DMS79 treated with DMSO at 0.1 percent for 48 hours (cell line): ENCODE measurements at places on chromosomes 5 and 9.

GRCh38 chr5:154044581-154044980, 5.8 kb downstream of the MFAP3 start:
- DNase-seq: no peak

DNA sequence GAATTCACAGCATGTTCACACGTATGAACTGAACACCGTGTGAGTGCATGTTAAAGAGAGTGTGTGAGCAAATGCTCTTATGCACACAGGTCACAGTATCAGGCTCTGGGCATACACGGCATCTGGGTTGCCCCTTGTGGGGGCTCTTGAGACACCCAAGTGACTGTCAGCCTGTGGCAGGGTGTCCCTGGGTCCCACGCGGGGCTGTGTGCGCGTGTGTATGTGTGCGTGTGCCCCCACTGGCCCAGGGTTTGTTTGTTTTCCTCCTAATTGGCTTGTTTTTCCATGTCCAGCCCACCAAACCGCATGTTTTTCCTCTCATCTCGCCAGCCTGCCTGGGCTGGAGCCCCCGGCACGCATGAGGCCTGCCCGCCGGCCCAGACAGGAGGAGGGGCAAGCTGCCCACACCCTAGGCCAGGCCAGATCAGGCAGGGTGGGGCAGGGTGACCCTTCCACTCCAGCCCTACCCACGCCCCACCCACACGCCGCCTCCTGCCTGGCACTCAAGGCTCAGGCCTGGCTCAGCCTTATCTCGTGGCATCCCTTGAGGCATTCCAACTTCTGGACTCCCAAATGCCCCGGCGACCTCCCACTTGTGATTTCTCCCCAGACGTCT, 28.8 kb downstream of the CNTFR start:
- no peak for DNase-seq

GRCh38 chr5:160260881-160261815, 31.8 kb downstream of the FABP6 start:
- no peak for DNase-seq

DNA sequence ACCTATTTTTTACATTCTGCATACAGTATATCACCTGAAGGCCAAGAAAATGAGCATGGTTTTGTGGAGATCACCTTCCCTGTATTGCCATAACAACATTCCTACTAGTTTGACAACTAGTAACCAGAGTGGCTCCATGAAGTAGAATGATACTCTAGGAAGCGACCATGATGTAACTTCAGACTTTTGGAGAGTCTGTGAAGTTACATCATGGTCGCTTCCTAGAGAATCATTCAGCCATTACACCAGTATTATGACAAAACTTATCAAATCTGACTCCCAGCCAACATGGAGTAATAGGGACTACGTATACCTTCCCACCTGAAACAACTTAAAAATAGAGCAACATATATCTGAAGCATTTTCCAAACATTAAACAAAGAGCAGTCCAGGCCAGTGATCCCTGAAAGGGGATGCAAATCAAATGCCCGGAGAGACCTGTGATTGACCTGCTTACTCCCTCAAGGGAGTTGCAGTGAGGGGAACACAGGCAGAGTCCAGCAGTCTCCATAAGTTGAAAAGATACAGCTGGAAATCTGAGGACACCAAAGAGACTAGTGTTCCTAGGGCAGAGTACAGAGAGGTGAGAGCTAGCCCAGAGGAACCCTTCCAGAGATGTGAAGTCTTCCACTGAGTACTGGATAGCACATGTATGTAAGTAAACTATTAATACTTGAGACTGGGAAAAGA, 7.8 kb downstream of the ECM2 start:
- no peak for DNase-seq
